ENCODE measurements at places on chromosomes 1 and 21.

- no peak for DNase-seq
These were observed 6.2 kb downstream of the ILDR2 start for GRCh38 chr1:166969074-166969677.

- DNase-seq = no peak
These were observed 63.5 kb upstream of the KIAA1614 start for GRCh38 chr1:180849031-180849775.

GRCh38 chr1:93441589-93441988, 6.3 kb upstream of the FNBP1L start:
- DNase-seq = no peak

GRCh38 chr1:67582625-67583461, 102.2 kb upstream of the GADD45A start:
- DNase-seq = no peak

DNA sequence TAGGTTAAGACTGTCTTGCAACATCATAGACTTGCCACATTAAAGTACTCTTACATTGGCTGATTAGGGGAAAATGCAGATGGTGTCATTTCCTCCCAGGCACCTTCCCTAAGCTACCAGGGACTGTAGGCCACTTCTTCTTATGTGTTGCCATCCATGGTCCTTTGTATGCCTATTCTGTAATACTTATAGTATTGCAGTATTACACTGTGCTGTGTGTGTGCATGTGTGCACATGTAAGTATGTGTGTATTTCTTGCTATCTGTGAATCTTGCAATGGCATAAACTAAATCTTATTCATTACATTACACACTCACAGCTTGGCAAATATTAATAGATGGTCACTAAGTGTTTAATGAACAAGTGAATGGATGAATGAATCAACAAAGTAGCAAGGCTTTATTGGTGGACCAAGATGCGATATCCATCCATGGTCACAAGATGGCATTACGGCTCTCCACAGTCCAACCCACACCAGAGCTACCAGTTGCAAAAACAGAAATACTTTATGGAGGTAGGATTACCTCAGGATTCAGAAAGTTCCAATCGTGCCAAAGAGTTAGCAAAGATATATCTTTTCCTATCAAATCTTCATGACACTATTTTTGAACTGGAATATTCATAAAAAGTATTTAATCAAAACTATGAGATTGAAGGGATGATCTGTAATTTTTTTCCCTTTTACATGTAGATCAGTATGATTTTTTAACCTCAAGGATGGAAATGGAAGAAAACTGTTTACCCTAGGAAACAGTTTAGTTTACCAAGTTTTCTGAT, 160.2 kb downstream of the DENND1B start:
- peak; percentile 63 for DNase-seq

GRCh38 chr1:214966346-214966745, 116.2 kb upstream of the KCNK2 start:
- no peak for DNase-seq

GRCh38 chr1:23118957-23119792, 49.5 kb downstream of the LUZP1 start:
- DNase-seq = peak; percentile 23

GRCh38 chr1:30409476-30410152, 313.8 kb downstream of the MATN1 start:
- DNase-seq = peak; percentile 2

- DNase-seq = peak; percentile 93
These were observed 39.3 kb downstream of the PLEKHA6 start for GRCh38 chr1:204320382-204320804.

- no peak for DNase-seq
These were observed 115.9 kb downstream of the IFI44 start for GRCh38 chr1:78765489-78765888.

- DNase-seq = no peak
These were observed 32.3 kb upstream of the KDM4A start for GRCh38 chr1:43617668-43618067.

DNA sequence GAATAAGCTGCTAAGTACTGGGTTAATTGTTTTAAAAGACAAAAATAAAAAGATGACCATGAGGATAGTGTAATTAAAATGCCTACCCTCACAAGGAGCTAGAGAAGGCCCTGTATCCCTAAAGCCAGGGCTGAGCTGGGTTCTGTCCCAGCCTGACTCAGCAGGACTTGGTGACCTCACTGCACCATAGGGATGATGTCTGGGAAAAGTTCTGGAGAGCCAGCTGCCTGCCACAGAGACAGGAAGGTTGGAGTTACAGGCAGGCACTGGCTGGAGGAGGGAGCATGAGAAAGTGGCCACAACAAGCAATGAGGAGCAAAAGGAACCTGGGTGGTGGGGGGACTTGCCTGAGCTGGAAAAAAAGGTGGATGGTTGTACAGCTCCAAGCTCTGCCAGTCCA, 5.7 kb upstream of the TNR start:
- no peak for DNase-seq

DNA sequence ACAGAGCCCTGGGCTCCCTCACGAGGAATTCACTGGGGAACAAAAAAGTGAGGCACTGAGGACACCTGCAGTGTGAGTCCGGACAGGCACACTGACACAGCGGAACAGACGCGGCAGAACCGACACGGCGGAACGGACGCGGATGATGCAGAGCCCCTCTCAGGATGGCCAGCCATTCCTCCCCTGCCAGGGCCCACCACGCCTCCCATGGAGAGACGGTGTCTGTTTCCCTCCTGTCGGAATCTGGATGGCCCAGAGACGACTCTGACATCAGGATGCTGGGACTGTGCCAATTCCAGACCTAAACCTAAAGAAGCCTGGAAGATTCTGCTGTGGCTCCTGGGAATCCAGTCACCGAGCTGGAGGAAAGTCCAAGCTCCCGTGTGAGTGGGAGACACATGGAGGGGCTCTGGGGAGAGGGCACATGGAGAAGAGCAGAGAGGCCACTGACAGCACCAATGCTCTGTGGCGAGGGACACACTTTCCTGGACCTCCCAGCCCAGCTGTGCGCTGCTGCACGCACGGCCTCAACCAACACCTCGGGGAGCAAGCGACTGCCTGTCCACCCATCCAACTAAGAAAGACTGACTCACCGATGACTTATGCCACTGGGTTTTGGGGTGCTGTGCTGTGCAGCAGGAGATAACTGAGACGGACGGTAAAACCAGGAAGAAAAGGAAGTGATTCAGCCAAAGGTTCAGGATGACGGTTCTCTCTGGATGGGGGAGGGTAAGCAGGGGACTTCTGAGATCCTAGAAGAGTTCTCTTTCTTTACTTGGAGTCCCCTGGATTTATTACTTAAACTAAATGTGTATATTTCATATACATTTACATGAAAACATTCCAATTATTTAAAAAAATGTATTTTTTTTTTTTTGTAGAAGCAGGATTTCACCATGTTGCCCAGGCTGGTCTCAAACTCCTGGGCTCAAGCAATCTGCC, 23.3 kb downstream of the ZBTB17 start:
- peak; percentile 98 for DNase-seq

GRCh38 chr21:46084709-46085108, 13.2 kb upstream of the COL6A2 start:
- no peak for DNase-seq

DNA sequence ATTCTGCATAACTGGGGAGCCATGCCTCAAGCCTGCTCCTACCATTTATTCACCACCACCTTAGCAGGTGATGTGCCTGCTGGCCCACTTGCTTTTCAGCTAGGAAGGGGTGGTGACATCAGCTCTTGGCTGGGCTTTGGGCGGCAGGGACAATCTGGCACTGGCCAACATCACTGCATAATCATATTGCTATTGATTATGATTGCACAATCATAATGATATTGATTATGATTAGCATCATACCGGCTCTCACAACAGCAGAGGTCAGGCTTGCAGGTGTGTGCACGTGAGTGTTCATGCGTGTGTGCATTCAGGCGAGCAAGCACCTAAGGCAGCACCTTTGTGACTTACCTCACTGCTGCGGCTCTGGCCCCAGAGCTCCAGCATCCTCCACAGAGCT, 273.8 kb downstream of the AJAP1 start:
- no peak for DNase-seq

DNA sequence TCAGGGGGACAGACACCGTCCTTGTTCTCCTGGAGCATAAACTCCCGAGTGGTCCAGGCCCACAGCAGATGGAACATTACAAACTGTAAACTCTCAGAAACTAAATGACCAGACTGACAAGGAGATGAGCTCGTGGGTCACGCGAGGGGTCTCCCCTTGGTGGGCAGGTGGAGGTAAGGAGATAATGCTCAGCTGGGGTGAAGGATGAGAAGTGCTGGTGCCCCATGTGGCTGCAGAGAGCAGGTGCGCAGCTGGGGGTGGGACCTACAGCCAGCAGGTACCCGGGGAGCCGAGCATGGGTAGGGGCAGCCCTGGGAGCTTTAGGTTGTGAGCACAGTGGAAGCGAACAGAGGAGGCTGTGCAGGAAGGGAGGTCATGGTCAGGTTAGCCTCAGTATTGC, 40.1 kb downstream of the AJAP1 start:
- DNase-seq = no peak

- DNase-seq = no peak
These were observed 59.5 kb upstream of the LAMC2 start for GRCh38 chr1:183126528-183126927.

GRCh38 chr1:95951371-95952102, 717.5 kb downstream of the RWDD3 start:
- no peak for DNase-seq

- peak; percentile 76 for DNase-seq
These were observed 144.7 kb downstream of the TGFBR3 start for GRCh38 chr1:91741301-91741700.

GRCh38 chr1:59220356-59220755, 76.5 kb upstream of the FGGY start:
- no peak for DNase-seq

DNA sequence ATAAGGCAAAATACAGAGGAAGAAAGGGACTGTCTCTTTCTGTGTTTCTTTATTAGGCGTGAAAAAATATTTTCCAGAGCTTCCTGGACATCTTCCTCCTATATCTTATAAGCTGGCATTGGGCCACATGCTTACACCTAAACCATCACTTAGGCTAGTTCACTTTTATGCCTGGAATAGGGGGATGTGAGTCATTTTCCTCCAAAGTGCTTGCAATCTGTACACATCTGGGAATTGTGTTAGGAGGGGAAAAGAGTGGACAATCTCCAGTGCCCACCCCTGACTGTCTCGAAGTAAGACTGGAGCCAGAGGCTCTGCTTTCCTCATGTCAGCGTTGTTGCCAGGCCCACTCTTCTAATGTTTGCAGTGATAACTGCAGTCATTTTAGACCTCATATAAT, 29.9 kb downstream of the GIPC2 start:
- peak; percentile 35 for DNase-seq

DNA sequence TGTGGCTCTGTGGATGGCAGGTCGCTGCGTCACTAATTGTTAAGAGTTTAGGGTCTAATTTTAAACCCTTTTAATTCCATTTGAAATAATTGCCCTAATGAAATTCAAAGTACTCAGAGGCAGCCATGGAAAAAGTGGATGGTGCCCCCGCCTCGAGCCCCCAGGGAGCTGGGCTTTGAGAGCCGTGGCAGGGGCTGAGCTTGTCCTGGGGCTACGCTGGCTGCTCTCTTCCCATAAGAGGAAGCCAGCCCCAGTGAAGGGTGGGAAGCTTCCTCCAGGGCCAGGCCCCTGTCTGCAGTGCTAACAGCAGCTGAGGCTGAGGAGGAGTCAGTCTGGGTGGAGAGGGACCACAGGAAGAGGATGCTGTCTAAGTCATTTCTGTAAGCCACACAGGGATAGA, 315.0 kb upstream of the POU3F1 start:
- DNase-seq = no peak

DNA sequence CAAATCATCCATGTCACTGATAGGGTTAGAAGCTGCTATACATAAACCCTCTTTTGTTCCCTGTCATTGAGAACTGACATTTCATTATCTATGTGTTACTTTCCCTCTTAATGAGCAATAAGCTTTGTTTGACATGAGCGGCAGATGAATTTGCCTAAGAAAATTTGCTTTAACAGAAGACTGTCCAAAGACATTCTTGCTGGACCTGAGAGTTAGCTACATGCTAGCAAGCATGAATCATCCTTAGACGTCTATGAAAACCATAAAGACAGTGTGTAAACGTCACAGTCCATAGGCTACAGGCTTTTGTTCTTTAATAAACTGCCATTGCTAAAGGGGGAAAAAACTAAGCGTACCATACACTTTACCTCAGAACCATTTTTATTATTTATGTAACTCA, 73.1 kb downstream of the TNFSF4 start:
- peak; percentile 66 for DNase-seq

GRCh38 chr1:90201467-90202358, 206.8 kb downstream of the ZNF326 start:
- DNase-seq = peak; percentile 47

DNA sequence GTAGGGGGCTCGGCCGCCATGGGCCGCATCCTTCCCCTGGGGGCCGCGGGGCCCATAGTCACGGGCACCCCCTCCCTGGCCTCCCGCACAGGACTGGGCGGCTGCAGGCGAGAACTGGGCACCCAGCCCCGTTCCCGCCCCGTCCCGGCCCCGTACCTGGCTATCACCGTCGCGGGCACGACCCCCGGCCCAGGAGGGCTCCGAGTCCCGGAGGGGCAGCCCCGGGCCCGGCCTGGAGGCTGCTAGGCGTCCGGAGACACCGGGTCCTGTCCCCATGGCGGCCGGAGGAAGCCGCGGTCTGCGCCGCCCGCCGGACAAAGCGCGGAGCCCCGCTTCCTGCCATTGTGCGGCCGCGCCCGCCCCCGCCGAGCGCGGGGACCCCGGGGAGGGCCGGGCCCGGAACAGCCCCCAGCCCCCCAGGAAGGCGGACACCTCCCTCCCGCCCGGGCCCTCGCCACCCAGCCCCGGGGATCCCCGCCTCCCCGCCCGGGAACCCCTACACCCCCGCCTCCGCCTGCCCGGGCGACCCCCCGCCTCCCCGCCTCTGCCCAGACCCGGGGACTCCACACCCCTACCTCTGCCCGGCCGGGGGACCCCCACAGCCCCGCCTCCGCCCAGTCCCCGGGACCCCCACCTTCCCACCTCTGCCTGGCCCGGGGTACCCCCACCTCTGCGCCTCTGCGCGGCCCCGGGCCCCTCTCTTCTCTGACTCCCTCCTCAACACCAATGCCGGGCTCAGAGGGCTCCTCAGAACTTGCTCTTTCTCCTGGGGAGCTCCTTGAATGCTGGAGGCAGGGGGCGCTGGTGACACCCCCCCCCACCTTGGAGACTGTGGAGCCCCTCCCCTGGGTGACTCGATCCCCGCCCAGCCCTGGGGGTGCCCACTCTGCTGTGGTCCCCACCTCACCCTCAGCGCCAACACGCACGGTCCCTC, 6.0 kb downstream of the PLEKHG5 start:
- DNase-seq = peak; percentile 44

- no peak for DNase-seq
These were observed 603.2 kb upstream of the PKN2 start for GRCh38 chr1:88080875-88081274.

GRCh38 chr1:181497870-181498269, 14.6 kb downstream of the CACNA1E start:
- no peak for DNase-seq

Measured in ELR (cell line).